Stimulated activated naive CD8-positive, alpha-beta T cell treated with anti-CD3 and anti-CD28 coated beads, Interleukin-15, Interleukin-2, amounts not matched to agents 100 U/mL and 50 U/mL, for 24 hours (primary cell): ENCODE measurements at places on chromosomes 13 and 19.

- DNase-seq, result no peak
Observed at GRCh38 chr19:49069026-49069425, 3.5 kb downstream of the KCNA7 start.

DNA sequence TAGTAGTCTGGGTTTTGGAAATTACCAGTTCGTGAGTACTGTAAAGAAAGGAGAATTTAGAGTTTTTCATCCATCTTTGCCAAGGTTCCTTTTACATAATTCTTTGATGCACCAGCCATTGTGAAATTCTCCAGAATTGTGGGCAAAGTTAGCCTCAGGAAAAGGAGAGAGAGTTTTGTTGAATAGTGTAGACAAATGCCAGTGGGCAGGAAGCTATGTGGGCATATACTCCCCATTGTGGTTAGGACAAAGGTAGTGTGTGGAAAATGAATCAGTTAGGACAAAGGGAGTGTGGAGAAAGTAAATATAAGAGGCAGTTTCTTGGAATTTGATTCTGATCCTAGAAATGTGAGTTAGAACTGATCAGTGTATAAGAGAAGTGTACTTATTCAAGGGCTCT, 67.9 kb downstream of the PCCA start:
- no peak for DNase-seq

DNA sequence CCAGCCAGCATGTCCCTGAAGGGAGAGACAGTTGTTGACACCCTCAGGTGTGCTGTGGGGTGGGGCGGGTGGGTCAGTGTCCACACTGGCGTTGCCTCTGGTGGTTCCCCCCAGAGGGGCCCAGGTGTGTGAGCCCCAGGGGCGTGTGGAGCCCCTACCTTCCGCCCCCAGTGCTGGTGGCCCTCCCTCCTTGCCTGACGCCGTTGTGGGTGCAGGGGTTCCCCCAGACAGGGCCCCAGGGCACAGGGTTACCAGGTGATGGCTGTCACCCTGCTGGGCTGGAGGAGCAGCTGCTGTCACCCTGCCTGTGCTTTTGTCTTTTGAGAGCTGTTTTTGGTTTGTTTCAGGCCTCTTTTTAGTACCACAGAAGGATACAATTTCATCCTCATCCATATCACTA, 27.2 kb downstream of the ATP4B start:
- DNase-seq, result no peak

GRCh38 chr19:56015756-56016155, 29.2 kb downstream of the NLRP5 start:
- no peak for DNase-seq

DNA sequence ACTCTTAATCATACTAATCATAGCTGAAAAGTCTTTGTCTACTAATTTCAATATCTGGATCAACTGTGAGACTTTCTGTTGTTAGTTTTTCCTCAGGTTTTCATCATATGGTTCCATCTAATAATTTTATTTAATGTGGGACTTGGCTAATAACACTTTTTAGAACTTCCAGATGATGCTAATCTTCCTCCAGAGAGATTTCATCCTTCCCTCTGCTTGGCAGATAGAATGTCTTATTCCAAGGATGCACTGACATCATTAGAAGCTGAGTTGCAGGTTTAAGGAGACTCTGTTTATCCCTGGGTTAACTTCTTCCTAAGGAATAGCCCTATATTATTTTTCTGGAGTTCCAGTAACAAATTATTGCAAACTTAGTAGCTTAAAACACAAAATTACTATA, 325.6 kb downstream of the COG6 start:
- no peak for DNase-seq

DNA sequence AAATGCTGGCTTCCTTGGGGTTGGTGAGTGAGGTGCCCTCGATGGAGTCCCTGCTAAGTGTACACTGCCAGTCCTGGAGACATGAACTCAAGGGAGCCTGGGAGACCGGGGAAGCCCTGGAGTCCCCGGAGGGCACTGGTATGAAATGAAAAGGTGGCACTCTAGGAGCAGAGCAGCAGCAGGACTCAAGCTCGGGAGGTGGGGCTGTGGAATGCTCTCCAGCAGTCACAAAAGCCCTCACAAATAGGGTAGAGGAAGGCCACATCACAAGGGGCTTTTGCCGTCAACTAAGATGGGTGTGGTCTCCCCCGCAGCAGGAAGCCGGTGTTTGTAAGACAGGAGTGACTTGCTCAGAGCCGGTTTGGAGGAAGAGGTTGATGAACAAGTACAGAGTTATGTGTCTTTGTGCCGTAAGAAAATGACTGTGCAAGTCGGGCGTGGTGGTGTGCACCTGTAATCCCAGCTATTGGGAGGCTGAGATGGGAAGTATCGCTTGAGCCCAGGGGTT, 19.3 kb downstream of the CCNE1 start:
- peak; percentile 52 for DNase-seq

DNA sequence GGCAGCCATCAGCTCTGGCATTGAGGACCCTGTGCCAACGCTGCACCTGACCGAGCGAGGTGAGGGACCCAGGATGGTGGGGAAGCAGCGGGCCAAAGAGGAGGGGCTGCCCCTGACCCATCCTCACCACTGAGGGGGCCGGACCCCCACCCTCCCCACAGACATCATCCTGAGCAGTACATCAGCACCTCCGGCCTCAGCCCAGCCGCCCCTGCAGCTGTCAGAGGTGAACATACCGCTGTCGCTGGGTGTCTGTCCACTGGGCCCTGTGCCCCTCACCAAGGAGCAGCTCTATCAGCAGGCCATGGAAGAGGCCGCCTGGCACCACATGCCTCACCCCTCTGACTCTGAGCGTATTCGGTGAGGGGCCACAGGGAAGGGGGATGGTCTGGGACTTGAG, 7.3 kb downstream of the LENG1 start:
- no peak for DNase-seq

- DNase-seq, result no peak
Observed at GRCh38 chr19:30743011-30743410, 370.8 kb downstream of the ZNF536 start.

- DNase-seq, result no peak
Observed at GRCh38 chr13:108574856-108575255, 54.6 kb upstream of the MYO16 start.

DNA sequence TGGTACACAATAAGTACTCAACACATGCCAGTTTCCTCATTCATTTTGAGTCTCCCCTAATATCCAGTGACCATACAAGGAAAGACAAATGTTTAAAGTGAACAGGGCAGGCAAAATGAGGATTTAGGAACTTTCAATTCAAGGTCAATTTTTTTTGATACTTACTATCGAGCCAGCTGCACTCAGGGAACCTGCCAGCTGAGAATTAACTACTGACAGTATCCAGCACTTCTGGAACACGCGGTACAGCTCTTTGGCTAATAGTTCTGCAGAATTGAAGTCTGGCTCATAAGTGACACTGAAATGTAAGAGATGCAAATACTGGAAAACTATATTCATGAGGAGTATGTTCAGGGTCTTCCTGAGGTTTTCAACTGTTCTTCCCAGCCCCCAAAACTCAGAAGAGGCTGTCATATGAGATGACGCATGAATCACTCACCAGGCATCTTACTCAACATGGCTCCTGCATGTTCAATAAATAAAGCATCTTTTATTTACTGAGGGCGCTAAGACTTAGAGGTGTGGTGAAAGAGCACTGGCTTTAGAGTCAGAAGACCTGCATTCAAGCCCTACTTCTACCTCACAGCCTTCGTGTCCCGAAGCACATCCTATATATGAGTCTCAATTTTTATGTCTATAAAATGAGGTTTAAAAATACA, 25.6 kb downstream of the RUBCNL start:
- DNase-seq, result no peak

DNA sequence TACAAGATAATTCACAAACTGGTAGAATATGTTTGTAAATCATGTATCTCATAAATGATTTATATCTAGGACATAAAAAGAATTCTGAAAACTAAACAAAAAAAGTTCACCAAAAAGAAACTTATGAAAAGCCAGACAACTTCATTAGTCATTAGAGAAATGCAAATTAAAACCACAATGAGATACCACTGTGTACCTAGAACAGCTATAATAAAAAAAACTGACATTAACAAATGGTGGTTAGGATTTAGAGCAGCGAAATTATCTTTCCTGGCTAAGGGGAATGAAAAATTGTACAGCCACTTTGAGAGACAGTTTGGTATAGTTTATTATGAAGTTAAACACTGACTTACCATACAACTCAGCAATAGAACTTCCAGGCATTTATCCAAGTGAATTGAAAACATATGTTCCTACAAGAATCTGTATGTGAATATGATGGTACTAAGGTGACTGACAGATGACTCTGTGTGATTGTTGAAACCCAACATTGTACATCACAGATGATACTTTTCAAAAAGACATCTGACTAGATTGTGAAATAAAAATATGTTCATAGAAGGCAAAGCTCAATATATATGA, 41.8 kb downstream of the UGGT2 start:
- no peak for DNase-seq

- peak; percentile 77 for DNase-seq
Observed at GRCh38 chr19:13100031-13100588, 2.5 kb downstream of the LYL1 start.

GRCh38 chr13:99650410-99650809, 149.1 kb downstream of the TM9SF2 start:
- no peak for DNase-seq

DNA sequence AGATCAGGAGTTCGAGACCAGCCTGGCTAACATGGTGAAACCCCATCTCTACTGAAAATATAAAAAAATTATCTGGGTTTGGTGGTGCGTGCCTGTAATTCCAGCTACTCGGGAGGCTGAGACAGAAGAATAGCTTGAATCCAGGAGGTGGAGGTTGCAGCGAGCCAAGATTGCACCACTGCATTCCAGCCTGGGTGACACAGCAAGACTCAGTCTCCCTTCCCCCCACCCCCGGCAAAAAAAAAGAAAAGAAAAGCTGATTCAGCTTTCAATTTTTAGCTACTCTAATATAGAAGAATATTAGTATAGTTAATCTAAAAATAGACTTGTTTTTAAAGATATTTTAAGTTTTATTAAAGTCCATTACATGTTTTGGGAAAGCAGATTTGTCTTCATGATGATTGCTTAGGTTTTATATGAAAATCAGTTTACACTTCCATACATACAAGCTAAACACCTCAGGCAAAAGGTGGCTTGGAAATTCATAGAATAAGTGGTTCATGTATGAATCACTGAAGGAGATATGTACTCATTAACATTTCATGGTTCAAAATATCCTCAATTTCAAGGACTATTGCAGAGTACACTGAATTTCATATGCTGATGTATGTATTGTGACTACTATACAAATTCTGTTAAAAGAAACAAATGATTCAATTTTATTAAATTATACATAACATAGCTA, 165.2 kb downstream of the TDRD3 start:
- DNase-seq, result no peak

DNA sequence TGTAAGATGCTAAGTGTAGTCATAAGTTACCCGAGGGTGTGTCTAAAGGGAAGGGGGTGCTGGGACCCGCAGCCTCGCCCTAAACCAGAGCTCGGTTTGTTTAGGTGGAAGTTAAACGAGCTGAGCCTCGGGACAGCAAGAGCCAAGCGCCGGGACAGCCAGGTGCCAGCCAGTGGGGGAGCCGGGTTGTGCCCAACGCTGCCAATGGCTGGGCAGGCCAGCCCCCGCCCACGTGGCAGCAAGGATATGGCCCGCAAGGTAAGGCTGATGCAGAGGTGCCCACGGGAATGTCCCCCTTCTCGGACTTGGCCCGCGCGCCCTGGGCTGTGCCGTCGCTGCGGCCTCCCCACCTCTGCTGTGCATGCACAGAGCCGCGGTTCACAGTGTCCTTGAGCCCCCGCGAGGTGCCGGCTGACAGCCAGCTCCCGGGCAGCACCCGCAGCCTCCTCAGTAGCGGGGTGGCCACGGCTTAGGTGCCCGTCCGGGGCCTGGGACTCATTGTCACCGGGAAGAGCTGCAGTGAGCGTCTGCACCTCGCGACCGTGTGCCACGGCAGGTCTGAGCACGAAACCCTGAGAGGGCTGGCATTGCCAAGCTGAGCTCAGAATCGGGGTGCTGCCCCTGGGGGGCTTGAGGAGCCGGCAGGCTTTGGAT, 9.3 kb upstream of the RPS15 start:
- no peak for DNase-seq

DNA sequence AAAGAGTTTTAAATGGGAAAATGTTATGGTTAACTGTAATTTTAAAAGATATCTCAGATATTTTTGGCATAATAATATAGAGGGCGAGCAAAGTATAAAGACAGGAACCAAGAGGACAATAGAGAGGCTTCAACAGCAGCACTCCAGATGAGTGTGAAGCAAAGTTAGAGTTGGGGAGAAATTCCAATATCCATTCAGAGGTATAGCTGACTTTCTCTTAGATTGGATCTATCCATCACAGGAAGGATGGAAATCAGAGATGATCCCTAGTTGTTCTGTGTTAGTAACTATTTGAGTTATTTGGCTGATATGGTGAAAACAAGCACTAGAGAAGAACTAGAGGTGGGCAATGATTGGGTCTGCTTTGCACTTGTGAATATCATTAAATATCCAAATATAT, 786.0 kb upstream of the KLHL1 start:
- no peak for DNase-seq

DNA sequence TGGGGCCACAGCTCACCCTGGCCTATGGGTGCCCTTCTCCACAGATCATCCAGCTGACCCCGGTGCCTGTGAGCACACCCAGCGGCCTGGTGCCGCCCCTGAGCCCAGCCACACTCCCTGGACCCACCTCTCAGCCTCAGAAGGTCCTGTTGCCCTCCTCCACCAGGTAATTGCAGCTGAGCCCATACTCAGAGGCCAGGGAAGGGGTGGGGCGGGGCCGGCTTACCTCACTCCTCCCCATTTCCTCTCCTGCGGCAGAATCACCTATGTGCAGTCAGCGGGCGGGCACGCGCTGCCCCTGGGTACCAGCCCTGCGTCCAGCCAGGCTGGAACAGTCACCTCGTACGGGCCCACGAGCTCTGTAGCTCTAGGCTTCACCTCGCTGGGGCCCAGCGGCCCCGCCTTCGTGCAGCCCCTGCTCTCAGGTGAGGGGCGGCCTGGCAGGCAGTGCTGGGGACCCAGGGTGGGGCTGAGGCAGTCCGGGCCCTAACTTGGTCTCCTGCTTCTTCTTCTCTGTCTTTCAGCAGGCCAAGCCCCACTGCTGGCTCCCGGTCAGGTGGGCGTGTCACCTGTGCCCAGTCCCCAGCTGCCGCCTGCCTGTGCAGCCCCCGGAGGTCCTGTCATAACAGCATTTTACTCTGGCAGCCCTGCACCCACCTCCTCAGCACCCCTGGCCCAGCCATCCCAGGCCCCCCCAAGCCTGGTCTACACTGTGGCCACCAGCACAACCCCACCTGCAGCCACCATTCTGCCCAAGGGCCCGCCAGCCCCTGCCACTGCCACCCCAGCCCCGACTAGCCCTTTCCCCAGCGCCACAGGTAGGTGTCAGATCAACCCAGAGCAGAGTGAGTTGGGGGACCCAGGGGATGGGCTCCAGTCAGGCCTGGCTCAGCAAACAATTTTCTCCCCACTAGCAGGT, 9.6 kb upstream of the PRR19 start:
- DNase-seq, result no peak
